ENCODE measurements at places on chromosomes 1 and 21.
A peak's percentile ranks its signal among the peaks of the same experiment; 100 is the strongest.

GRCh38 chr1:32072622-32073298 lies at the start of gene TMEM39B:
Gene TMEM39B, plus strand, starts transcription at chr1:32072939. Its CDS starts 109 bp downstream, at chr1:32073048.
- H3K27me3 ChIP-seq: no peaks in the 10 kb centered on the region
- peak within 1 kb of the TSS; percentile 48 for H3K27ac ChIP-seq
- peak within 1 kb of the TSS; percentile 67 for H3K4me3 ChIP-seq
- peaks cover 5% of the 10 kb centered on the region for H3K36me3 ChIP-seq
- DNase-seq: peak; percentile 92

- H3K4me3 ChIP-seq: no peak overlapping the region
- no peaks in the 10 kb centered on the region for H3K36me3 ChIP-seq
- no peak for DNase-seq
- H3K27ac ChIP-seq: no peak overlapping the region
- H3K27me3 ChIP-seq: no peaks in the 10 kb centered on the region
Observed at GRCh38 chr1:47616906-47617305, 179.1 kb downstream of the FOXD2 start.

- H3K27ac ChIP-seq: no peak overlapping the region
- DNase-seq: no peak
- no peaks in the 10 kb centered on the region for H3K27me3 ChIP-seq
- no peak overlapping the region for H3K4me3 ChIP-seq
- no peaks in the 10 kb centered on the region for H3K36me3 ChIP-seq
Observed at GRCh38 chr1:238895911-238896310, 490.5 kb upstream of the CHRM3 start.

DNA sequence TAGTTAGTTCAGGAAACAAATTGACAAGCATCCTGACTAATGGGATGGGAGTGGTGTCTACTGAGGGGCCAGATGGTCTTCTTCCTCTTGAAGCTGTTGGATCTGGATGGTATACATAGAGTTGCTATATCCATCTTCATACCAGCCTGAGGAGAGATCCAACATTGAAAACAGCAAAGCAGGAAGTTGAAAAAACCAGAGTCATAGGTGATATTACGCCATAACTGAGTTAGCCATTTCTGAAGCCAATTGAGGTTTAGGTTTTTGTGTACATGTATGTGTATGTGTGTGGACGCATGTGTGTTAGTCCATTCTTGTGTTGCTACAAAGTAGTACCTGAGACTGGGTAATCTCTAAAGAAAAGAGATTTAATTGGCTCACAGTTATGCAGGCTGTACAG lies 2.3 kb upstream of the TSPAN2 start:
- H3K4me1 ChIP-seq: no peaks in the 10 kb centered on the region
- no peaks in the 10 kb centered on the region for H3K27me3 ChIP-seq
- no peak overlapping the region for H3K4me3 ChIP-seq
- no peak for DNase-seq
- H3K27ac ChIP-seq: no peak overlapping the region

DNA sequence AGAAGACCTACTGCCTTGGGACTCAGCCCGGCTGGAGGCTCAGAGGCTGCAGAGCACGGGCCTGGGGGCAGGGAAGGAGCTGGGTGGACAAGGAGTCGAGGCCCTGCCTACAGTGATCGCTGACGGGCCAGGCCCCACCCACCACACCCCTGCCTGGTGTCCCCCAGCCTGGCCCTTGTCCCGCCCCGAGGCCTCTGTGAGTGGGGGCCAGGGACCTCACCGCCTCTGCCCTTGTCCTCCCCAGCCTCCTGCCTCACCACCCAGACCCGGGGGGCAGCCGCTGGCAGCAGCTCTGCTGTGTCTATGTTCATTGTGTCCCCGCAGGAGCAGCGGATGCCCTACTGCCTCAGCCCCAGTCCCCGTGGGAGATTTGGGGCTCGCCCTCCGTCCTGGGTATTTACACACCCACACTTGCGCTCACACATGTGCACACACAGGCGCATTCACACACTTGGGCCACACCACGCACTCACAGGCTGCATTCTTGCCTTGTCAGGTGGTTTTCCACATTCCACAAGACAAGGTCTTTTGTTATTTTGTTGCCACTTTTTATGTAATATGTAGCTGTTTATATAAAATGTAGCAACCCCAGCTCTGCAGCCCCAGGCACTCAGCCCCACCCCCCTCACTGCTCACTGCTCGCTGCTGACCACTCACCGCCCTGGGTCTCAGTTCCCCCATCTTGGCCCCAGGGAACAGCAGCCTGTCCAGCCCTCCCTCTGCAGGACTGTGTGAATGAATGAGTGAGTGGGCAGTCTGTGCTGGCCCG lies 7.3 kb downstream of the PFKL start:
- no peaks in the 10 kb centered on the region for H3K27me3 ChIP-seq
- no peak overlapping the region for H3K27ac ChIP-seq
- H3K4me1 ChIP-seq: no peaks in the 10 kb centered on the region
- no peak overlapping the region for H3K4me3 ChIP-seq
- peaks cover 5% of the 10 kb centered on the region for H3K36me3 ChIP-seq

DNA sequence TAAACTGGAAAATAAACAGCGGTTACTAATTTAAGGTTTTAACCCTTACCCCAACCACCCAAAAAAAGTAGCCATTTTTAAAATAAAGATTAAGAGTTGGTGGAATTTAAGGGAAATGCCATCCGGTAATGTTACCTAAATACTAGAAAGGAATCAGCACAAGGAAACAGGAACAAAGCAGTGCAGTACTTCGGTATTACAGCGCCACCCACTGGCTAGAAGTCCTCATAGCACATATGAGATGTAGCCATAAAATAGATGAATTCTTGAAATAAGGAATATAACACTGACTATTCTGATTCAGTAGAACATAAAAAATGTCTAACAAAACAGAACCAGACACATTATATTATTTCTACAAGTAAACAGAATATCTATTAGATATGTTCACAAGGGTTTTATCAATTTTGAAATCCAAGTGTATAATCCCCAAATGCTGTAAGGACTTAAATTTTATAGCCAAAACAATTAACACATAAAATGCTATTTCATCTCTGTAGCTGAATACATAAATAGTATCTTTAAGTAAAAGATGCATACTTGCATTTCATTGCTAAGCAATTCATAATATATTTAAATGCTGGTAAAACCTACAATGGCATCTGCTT lies 58.8 kb downstream of the FRRS1 start:
- peak; percentile 42 for DNase-seq
- H3K27me3 ChIP-seq: no peaks in the 10 kb centered on the region
- no peaks in the 10 kb centered on the region for H3K4me1 ChIP-seq

Data from pancreas (tissue), 10 donors.